ENCODE measurements at places on chromosomes 3 and 15.

- no peak for DNase-seq
Measured at GRCh38 chr15:79046691-79047404, 43.7 kb downstream of the RASGRF1 start.

- no peak for DNase-seq
Measured at GRCh38 chr15:63156755-63157117, 541 bp downstream of the RPS27L start.

DNA sequence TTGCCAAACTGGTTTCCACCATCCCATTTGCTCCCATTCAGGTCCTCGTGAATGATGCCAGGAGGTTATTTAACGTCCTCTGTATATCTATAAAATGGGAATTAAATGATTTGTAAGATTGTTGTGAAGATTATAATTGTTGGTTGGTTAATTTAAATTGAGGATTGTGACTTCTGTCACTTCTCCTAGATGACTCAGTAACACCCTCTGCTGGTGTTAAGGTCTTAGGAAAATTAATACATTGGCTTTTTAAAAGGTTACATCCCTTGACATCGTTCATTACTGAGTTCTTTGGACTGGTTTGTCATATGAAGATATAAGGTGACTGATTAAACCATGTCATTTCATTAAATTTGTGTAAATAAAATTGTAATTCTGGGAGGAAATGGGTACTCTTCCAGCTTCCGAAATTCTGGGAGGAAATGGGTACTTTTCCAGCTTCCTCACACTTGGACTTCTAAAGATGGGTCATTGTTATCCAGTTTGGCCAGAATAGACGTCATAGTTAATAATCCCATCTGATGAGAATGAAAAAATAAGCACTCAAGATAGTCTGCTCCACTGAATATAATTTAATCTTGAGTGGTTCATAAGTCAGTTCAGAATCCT lies 33.3 kb upstream of the PAQR5 start:
- DNase-seq: no peak

- DNase-seq: peak; percentile 63
Measured at GRCh38 chr3:171459137-171459941, 866 bp downstream of the TNIK start.

Data from suprapubic skin (tissue), 4 donors.